Stimulated activated CD8-positive, alpha-beta memory T cell treated with anti-CD3 and anti-CD28 coated beads, Interleukin-4, amount 100 ng/mL, for 4 hours (primary cell): ENCODE measurements at places on chromosomes 11 and 22.
A peak's percentile ranks its signal among the peaks of the same experiment; 100 is the strongest.

- no peak for DNase-seq
Measured at GRCh38 chr11:11263238-11264005, 89.6 kb downstream of the CSNK2A3 start.

- no peak for DNase-seq
Measured at GRCh38 chr11:26700574-26701235, 21.2 kb downstream of the SLC5A12 start.

DNA sequence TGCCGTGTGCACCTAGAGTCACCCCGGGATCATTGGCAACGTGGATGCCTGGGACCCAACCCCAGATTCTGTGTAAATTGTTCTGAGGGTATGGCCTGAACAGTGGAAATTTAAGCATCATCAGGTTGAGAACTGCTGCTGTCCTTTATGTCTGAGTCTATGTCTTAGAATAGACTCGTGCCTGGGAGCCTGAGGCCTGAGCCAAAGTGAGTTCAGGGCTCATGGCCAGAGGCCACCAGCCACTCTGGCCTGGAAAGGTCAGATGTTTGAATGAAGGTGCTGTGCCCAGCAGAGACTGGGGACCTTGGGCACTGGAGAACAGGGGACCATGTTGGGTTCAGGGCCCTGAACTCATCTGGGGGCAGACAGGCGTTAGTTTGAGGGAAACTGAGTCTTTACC, 91.1 kb downstream of the MYO18B start:
- no peak for DNase-seq

GRCh38 chr11:71244116-71244810, 8.1 kb downstream of the SHANK2 start:
- no peak for DNase-seq

- no peak for DNase-seq
Measured at GRCh38 chr22:24727218-24727851, 47.2 kb downstream of the PIWIL3 start.

DNA sequence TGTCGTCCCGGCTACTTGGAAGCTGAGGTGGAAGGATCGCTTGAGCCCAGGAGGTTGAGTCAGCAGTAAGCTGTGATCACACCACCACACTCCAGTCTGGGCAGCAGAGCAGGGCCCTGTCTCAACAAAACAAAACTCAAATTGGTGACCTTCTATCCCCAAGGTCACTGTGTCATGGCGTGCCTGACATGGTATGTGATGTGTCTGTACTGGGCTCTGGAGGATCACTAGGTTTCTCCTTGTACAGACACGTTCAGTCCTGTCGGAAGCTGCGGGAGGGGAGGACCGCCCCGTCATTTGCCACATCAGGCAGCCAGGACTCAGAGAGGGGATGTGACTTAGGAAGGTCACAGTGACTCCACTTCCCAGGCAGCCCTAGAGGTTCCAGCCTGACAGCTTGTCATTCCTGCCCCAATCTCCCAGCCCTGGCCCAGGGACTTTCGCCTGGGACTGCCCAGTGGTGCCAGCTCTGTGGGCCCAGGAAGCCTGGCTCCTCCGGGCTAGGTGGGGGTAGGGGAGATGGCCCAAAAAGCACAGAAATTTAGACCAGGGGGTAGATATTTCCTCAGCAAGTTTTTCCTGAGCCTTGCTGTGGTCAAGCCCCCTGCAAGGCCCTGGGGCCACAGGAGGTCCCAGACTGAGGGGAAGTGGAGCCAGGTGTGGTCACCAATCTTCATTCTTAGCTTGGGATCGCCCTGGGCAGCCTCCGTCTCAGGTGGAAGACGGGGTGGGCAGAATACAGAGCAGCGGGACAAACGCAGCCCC, 53.2 kb downstream of the TRIOBP start:
- DNase-seq = no peak

GRCh38 chr22:41177622-41178424, 27.3 kb upstream of the L3MBTL2 start:
- DNase-seq = no peak

- DNase-seq = no peak
Measured at GRCh38 chr11:70778883-70779282, 380.6 kb downstream of the CTTN start.

DNA sequence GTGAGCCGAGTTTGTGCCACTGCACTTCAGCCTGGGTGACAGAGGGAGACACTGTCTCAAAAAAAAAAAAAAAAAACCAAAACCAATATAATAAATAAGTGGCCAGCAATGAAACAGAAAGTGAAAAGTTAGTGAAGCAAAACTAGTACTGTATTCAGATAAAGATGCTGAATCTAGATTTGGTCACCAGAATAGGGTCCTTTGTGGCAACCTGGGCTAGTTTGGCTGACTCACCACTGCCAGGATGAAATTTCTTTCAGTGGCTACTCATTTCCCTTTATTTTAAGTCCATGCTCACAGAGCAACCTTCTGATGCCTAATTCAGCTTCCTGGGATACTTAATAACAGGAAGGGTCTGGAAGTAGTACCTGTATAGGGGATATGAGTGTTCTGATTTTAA, 26.0 kb downstream of the LIMK2 start:
- DNase-seq = no peak

DNA sequence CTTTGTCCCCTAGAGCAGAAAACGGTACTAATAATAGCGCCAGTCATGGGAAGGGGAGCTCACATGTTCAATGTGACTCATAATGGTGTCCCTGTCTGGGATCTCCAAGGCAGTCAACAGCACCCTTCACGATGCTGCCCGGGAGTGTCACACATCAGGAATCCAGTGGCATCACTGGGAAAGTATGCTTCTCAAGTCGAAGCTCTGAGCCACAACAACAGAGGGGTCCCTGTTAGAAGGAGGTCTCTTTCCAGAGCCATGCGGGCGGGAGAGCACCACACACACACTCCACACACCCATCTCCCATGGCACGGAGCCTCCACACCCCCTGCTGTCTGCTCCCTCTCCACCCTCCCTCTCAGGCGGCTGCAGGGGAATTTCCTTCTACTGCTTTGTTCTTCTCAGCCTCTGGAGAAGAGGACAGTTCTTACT, 119.7 kb downstream of the ETS1 start:
- DNase-seq = no peak

- no peak for DNase-seq
Measured at GRCh38 chr11:96105197-96105895, 181.4 kb upstream of the MTMR2 start.

GRCh38 chr11:77252555-77253270, 48.8 kb downstream of the GDPD4 start:
- DNase-seq = no peak

GRCh38 chr11:19281041-19281440, 40.3 kb upstream of the E2F8 start:
- no peak for DNase-seq

- no peak for DNase-seq
Measured at GRCh38 chr11:73248526-73249185, 23.5 kb upstream of the P2RY6 start.

GRCh38 chr11:119928047-119928446, 199.0 kb upstream of the NECTIN1 start:
- no peak for DNase-seq

DNA sequence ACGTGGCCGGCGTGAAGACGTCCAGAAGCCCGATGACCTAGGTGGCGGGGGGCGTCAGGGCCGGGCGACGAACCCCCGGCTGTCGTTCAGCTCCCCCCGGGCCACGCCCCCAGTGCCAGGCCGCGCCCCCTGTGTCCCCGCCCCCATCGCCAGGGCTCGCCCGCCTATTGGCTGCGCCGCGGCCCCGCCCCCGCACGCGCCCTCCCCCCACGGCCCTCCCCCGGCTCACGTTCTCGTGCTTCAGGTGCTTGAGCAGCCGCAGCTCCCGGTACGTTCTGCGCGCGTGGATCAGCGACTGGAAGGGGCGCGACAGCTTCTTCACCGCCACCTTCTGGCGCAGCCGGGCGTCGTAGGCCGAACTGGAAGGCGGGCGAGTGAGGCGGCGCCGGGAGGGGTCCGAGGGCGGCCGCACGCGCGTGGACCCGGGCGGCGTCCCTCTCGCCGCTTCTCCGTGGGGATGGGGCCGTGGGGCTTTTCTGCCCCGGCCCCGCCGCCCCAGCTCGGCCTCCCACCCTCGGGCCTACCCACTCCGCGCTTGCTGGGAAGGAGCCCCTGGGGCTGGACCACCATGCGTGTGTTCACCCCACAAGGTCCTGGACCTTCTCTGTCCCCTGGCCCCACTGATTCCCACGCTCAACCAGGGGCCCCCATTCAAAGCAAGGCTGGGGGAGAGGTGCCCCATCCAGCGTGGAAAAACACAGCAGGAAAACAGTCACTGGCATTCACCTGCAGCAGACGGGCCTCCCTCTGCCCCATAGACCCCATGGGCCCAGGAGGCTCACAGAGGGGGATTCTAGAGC, 2.4 kb downstream of the MAPK11 start:
- no peak for DNase-seq

DNA sequence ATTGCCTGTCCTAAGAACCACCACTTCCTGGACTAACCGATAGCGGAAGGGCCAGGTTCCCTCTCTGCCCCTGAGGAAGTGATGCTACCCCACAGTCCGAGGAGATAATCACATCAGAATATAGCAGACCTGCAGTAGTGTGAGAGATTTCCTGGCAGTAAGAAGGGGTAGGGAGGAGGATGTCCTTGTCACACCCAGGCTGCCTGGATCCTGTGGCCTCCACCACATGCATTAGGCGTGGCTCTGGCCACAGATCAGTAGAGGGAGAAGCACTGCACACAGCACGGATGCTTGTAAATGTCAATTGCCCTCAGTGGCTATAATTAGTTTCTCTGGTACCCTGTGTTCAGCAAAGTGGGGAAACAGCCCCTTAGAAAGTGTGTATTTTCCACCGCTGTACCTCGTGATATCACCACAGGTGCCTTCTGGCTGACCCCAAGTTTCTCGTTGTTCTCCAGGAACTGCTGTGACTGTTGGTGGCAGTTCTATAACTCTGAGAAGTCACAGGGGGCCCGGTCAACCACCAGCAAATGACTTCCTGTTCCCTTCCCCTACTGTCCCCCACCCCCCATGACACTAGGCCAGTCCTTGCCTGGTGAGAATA, 61.8 kb downstream of the UBASH3B start:
- DNase-seq = peak; percentile 39
